Muscle of leg (tissue), 16 donors: ENCODE measurements at places on chromosomes 11 and 22. TPM values are rescaled to one million over a fixed set of nuclear protein-coding genes. Genes with fewer than 3 reads are reported as not detected.

POTEH gene
- not detected for polyA plus RNA-seq

IGLL5 gene
- polyA plus RNA-seq, result 0.57 TPM

FDXACB1 gene
- 1.9 TPM for polyA plus RNA-seq

CARD18 gene
- polyA plus RNA-seq, result not detected

PATE2 gene
- not detected for polyA plus RNA-seq

GRCh38 chr11:34052036-34052607 lies 591 bp downstream of the CAPRIN1 start:
- peaks cover 5% of the 10 kb centered on the region for H3K36me3 ChIP-seq
- DNase-seq, result peak; percentile 97
- peak overlapping the region; percentile 95 for H3K4me3 ChIP-seq
- no peaks in the 10 kb centered on the region for H3K27me3 ChIP-seq

DNA sequence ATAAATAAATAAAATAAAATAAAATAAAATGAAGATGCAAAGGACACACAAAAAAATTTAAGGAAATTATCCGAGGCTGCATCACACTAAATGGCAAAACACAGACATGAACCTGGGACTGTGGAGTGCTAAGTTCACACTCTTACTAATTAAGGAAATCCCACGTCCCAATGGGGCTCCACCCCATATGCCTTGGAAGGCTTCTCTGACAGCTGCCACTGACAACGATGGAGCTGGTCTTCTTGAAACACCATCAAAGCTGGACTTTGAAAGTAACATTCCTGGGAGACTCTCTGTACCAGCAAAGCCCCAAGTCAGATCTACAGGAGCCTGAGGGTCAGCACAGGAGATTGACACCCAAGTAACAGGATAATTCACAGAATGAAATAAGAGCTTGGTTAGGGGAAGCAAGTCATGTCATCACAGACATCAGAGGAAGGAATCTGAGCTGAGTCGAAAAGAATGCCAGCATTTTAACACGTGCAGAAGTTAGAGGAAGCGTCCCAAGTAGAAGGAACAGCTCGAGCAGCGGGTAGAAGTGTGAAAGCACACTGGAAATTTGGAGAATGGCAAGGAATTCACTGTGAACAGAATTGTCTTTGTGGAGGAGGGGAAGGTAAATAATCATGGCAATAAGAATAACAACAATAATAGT lies 13.8 kb downstream of the TPST2 start:
- no peaks in the 10 kb centered on the region for H3K36me3 ChIP-seq
- H3K4me1 ChIP-seq, result peaks cover 5% of the 10 kb centered on the region
- H3K27me3 ChIP-seq, result no peaks in the 10 kb centered on the region
- no peak overlapping the region for H3K4me3 ChIP-seq
- DNase-seq, result peak; percentile 59

DNA sequence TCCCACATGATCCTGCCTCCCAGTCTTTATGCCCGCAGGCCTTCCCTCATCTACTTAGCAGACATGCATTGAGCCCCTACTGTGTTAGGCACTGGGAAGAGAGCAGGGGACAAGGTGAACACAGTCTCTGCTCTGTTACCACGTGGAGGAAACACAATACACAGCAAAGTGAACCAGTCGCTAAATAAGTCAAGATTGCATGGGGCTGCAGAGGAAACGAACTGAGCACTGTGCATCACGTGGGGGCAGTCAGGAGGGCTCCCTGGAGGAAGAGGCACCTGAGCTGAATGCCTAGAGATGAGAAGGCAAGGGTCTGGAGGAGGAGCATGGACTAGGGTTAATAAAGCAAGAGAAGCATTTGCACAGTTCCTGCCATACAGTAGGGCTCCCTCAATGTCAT lies 102.7 kb downstream of the MN1 start:
- peaks cover 2% of the 10 kb centered on the region for H3K4me1 ChIP-seq
- no peak overlapping the region for H3K4me3 ChIP-seq
- DNase-seq, result no peak
- no peak overlapping the region for H3K27ac ChIP-seq
- no peaks in the 10 kb centered on the region for H3K36me3 ChIP-seq
- H3K27me3 ChIP-seq, result peaks cover 2% of the 10 kb centered on the region

GRCh38 chr11:14904745-14905103 lies 12.7 kb upstream of the CYP2R1 start:
- H3K4me3 ChIP-seq, result peak overlapping the region; percentile 57
- H3K27ac ChIP-seq, result no peak overlapping the region
- H3K36me3 ChIP-seq, result no peaks in the 10 kb centered on the region
- peaks cover 26% of the 10 kb centered on the region for H3K27me3 ChIP-seq
- H3K4me1 ChIP-seq, result peaks cover 9% of the 10 kb centered on the region

DNA sequence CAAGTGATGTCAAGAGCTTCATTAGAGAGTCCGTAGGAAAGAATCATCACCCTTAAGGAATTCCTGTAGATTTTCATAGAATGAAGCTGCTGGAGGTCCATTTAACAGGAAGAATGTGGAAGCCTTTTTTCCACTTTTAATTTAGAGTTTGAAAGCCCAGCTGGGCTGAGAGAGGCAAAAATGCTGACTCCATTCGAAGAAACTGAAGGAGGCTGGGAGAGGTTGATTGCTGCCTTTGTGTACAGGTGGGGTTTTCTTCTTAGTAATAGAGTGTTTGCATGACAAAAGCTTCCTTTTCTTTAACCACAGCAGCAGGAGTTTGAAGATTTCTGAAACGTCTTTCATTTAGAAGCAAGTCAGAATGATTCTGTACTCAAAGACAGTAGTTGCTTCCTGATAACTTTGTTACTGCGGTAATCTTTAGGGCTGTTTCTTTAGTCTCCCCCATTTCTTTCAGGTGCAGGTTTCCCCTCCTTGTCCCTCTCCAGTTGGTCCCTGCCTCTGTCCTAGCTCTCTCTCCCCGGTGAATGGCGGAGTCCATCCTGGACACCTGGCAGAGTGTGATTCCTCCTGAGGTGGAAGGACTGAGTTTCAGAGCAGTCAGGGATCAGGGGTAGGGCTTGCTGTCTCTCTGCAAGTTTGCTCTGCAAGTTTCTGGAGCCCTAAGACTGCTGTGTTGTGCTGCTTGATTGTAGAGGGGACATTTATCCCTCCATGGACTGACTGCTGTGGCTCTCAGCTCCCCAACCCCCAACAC lies 166.2 kb downstream of the LDLRAD3 start:
- DNase-seq, result no peak
- peaks cover 14% of the 10 kb centered on the region for H3K4me1 ChIP-seq
- no peak overlapping the region for H3K27ac ChIP-seq
- no peak overlapping the region for H3K4me3 ChIP-seq
- peaks cover 47% of the 10 kb centered on the region for H3K36me3 ChIP-seq

DNA sequence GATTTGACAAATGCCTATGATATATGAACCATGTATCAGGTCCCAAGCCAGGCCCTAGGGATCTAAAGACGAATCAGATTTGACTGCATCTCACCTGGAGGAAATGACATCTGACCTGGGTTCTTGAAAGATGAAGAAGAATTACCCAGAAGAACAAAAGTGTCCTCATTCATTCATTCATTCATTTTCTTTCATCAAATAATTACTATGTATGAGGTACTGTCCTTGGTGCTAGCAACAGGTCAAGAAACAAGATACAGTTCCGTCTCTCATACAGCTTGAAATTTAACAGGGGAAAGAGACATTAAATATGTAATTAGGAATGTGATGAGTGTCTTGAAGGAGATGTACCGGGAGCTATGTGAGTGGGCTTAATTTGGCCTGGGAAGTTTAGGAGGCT lies 1.8 kb upstream of the APBB1 start:
- no peak overlapping the region for H3K4me3 ChIP-seq
- no peaks in the 10 kb centered on the region for H3K36me3 ChIP-seq
- DNase-seq, result no peak
- H3K4me1 ChIP-seq, result peaks cover 12% of the 10 kb centered on the region
- peaks cover 4% of the 10 kb centered on the region for H3K27me3 ChIP-seq
